ENCODE measurements at places on chromosomes 7 and 10. TPM values are rescaled to one million over a fixed set of nuclear protein-coding genes. Genes with fewer than 3 reads are reported as not detected.

GRCh38 chr7:81753392-81753791 lies 16.5 kb downstream of the HGF start:
- no peak for DNase-seq

CCDC136 gene
- polyA plus RNA-seq: 35.6 TPM

- DNase-seq: no peak
Observed at GRCh38 chr7:10117815-10118214, 855.9 kb upstream of the PHF14 start.

DNA sequence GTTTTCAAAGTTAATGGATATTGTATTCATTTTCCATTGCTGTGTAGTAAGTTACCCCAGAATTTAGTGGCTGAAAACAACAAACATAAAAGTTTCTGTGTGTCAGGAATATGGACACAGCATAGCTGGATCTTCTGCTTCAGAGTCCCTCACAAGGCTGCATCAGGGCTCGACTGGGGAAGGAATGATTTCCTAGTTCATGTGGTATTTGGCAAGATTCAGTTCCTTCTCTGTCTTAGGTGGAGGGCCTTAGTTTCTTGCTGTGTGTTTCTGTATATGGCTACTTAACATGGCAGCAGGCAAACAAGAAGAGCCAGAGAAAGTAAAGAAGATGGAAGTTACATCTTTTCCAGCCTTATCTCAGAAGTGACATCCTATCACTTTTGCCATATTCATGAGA lies 51.1 kb downstream of the TPST1 start:
- no peak for DNase-seq

- no peak for DNase-seq
Observed at GRCh38 chr7:74306004-74306729, 17.0 kb downstream of the CLIP2 start.

DNA sequence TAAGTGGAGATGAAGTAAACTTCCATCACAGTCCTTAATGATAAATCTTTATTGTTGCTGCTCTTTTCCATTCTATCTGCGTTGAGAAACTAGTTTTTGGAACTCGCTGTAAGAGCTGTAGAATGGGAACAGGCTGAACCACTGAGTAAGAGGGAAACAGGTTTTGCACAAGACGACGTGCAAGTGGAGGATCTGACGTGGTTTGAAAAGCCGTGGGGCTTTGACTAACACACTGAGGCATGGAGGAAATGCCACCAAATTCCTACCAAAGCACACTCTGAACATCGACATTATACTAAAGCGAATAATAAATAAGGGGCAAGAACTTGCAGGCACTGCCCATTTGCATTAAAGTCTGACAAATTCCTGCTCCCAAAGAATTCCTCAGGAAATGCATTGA lies 160.6 kb downstream of the KLF6 start:
- DNase-seq: no peak

DNA sequence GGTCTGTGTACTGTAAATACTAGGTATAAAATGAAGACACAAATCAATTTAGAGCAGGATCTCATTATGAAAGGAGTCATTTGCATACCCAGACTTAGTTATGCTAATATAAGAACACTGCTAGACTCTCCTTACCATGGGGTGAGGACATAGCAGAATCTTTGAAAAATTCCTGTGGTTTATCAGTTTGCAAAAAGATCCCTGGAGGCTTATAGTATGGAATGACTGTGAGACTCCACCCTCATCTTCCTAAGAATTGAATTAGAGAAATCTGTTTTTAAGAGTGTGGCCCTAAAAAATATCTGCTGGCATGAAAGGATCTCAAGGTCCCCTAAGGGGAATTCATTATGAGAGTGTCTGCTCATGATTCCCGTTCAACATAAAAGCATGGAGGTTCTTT lies 63.2 kb downstream of the WNT2 start:
- no peak for DNase-seq

GRCh38 chr10:130003787-130004613 lies 39.9 kb upstream of the EBF3 start:
- DNase-seq: no peak

DNA sequence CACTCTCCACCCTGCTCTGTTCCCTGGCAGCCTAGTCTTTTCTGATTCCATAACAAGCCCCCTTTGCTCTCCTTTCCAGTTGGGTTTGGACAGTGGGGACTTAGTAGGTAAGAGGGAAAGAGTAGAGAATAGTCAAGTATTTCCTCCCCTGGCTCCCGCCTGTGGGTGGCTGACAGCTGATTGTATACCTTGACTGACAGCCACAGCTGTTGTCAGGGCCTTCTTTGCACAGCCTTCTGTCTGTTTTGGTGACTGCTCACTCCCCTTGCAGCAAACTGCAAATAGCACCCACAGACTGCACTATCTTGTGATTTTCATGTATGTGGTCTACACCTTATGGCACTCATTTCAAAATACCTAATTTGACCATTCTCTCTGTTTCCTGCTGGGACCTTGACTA lies 486.3 kb downstream of the ACTR3B start:
- DNase-seq: no peak

CYP3A7 gene
- polyA plus RNA-seq: not detected

CFAP70 gene
- polyA plus RNA-seq: 0.21 TPM

VSIR gene
- 0.75 TPM for polyA plus RNA-seq

DNA sequence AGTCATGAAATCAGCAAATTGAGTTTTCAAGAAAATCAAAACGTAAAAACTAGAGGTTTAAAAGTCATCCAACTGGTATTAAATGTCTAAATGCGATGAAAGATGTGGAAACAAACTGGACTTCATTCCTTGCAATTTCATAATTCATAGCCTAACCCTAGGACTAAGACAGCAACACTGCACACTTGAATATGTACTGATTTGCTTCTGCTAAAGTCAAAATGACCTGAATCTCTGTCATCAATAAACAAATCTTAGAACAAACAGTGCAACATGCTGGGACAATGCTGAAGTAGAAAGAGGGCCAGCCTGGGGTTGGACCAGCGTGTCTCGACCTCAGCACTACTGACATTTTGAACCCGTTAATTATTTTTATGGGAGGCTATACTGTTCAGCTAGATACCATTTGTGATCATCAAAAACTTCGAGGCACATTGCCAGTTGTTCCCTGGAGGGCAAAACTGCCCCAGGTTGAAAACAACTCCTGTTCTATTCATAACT lies 47.1 kb downstream of the MYOF start:
- DNase-seq: no peak

DNA sequence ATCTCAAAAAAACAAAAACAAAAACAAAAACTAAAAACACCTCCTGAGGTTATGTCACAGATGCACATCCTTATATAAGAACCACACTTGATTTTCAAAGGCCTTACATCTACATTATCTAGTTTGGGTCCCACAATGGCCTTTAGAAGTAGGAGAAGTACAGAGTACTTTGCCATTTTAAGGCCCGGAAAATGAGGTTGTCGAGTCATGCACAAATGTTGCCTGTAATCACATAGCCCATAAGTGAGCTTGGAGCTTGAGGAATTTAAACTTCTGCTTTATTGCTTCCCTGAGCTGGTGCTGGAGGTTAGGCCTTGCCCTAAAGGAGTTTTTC lies 9.7 kb upstream of the MKRN1 start:
- DNase-seq: no peak

- DNase-seq: no peak
Observed at GRCh38 chr10:22333167-22333974, 11.9 kb upstream of the SPAG6 start.

CYP2C18 gene
- polyA plus RNA-seq: not detected

DNA sequence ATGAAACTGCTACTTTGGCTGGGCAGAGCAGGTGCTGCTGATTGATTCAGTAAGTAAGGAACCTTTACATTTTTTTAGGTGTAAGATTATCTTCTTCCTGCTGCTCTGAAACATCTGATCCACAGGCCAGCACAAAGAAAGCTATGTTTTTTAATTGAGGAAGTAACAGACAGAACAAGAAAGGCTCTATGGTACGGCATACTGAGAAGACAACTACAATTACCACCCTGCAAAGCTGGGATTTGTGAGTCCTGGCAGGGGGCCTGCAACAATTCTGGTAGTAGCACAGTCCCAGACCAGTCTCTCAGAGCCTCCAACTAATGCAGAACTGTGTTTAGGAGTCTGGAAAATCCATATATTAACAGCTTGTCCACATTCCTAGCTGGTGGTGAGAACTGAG lies 103.0 kb upstream of the LRRTM3 start:
- no peak for DNase-seq

DNA sequence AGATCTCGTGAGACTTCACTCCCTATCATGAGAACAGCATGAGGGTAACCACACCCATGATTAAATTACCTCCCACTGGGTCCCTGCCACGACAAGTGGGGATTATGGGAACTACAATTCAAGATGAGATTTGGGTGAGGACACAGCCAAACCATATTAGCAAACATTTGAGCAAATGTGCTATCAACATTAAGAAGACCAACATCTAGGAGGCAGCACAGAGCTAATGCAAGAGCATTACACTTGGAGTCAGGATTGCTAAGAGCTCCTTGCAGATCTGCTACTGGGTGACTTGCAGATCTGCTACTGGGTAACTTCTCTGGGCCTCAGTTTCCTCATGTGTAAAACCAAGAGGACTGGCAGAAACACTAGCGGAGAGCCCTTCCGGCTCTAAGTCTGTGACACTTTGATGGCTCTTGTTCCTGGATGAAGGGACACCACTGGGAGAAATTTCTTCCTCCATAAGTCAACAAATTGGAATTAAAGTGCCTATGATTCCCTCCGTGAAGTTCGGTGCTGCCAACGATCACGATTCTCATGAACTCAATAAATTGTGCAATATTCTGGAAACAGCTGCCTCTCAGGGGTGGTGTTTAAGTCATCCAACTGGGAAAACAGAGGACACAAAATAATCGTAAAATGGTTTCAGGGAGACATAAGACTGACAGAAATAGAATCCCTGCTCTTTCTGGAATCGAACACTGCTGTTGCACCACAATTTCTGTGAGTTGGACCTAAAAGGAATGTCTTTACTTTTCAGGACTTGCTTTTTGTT lies 115.8 kb upstream of the ITGB1 start:
- DNase-seq: no peak

DNA sequence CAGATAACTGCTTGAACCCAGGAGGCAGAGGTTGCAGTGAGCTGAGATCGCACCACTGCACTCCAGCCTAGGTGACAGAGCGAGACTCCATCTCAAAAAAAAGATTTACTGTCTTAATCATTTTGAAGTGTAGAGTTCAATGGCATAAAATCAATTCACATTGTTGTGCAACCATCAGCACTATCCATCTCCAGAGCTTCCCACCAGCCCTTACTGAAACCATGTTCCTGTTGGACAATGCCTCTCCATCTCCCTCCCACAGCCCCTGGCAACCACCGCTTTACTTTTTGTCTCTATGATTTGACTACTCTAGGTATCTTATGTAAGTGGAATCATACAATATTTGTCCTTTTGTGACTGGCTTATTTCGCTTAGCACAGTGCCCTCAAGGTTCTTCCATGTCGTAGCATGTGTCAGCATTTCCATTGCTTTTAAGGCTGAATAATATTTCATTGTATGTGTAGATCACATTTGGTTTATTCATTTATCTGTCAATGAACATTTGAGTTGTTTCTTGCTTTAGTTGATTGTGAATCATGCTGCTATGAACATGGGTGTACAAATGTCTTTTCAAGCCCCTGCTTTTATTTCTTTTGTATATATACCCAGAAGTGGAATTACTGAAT lies 33.1 kb downstream of the NACAD start:
- no peak for DNase-seq

DNA sequence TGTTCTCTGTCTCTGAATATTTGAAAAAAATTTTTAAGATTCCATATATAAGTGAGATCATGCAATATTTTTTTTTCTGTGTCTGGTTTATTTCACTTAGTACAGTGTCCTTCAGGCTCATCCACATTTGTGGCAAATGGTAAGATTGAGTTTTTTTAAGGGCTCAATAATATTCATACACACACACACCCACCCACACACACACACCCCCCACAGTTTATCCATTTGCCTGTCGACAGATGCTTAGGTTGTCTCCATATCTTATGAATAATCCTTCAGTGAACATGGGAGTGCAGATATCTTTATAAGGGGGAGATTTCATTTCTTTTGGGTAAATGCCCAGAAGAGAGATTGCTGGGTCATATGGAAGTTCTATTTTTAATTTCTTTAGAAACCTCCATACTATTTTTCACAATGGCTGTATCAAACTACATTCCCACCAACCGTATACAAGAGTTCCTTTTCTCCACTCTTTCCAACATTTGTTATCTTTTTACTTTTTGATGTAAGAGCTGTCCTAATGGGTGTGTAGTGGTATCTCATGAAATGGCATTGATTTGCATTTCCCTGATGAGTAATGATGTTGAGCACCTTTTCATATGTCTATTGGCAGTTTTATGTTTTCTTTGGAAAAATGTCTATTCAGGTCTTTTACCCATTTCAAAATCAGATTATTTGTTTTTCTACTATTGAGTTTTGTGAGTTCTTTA lies 35.0 kb downstream of the AUTS2 start:
- DNase-seq: no peak

HYAL4 gene
- polyA plus RNA-seq: not detected

DNA sequence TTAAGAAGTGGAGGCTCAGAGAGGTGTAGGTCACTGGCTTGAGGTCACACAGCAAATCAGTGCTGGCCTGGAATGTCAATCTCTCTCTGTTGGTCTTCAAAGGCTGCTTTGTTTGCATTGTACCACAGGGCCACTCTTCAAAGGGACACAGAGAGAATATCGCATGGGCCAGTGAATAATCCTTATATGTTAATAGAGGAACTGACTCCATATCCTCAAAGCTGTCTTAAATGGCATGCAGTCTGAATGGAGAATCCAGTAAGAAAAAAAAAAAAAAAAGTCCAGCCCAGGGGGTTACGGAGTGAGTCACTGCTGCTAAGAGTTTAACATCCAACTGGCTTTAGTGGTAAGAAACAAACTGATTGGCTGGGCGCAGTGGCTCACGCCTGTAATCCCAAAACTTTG lies 54.1 kb downstream of the NRAP start:
- no peak for DNase-seq

GRCh38 chr7:17942231-17942630 lies 1.9 kb upstream of the SNX13 start:
- DNase-seq: no peak

GRCh38 chr7:106811472-106811871 lies 53.6 kb upstream of the PIK3CG start:
- no peak for DNase-seq

DNA sequence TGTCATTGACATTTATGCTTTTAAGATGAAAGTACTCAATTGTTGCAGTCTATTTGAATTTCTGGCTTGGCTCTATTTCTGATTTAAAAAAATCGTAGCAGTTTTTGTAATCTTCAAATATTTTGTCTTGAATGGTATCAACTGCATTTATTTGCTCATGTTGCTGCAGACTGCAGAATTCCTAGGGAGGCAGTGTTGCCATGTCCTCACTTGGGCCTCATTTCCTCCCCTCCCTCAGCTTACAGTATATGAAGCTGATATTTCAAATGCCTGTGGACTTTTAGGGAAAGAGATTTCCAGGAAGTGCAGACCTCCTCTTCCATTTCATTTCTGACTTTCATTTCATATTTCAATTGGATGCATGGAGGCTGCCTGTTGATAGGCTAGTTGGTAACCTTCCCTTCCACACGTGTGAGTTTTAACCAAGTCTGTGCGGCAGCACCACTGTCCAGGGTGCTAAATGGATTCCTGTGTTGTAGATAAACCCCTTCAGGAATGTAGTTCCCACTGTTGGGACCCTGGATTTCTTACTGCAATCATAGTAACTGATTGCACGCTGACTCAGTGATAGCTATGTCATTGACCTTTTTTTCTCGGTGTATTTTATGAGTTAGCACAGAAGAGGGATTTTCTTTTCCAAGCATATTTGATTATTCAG lies 17.5 kb downstream of the VPS50 start:
- no peak for DNase-seq
